NCI-H1105 (cell line): ENCODE measurements at places on chromosomes 1 and 21.

- peak; percentile 51 for DNase-seq
Observed at GRCh38 chr1:46489638-46490405, at the start of gene DMBX1. Gene DMBX1 (plus strand): TSS chr1:46489836. CDS start chr1:46507011, 17,175 bp downstream.

GRCh38 chr1:174040387-174040786 lies 18.2 kb upstream of the RC3H1 start:
- DNase-seq, result peak; percentile 82

DNA sequence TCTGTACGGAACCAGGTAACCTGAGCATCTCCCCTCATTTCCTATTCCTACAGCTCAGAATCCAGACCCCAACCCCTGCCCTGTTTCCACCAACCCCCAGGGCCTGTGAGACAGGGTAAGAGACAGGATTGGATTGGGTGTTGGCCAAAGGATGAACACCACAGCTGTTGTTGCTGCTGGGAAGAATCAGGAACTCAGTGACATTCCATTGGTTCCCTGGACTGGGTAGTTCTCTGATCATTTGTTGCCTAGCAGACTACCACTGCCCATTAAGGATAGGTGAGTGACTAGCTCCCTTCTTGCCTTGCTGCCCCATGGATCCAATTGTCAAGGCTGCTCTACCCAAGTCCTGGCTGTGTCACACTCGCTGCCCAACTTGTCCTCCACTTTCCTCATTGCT lies 10.0 kb downstream of the NCSTN start:
- DNase-seq, result no peak

DNA sequence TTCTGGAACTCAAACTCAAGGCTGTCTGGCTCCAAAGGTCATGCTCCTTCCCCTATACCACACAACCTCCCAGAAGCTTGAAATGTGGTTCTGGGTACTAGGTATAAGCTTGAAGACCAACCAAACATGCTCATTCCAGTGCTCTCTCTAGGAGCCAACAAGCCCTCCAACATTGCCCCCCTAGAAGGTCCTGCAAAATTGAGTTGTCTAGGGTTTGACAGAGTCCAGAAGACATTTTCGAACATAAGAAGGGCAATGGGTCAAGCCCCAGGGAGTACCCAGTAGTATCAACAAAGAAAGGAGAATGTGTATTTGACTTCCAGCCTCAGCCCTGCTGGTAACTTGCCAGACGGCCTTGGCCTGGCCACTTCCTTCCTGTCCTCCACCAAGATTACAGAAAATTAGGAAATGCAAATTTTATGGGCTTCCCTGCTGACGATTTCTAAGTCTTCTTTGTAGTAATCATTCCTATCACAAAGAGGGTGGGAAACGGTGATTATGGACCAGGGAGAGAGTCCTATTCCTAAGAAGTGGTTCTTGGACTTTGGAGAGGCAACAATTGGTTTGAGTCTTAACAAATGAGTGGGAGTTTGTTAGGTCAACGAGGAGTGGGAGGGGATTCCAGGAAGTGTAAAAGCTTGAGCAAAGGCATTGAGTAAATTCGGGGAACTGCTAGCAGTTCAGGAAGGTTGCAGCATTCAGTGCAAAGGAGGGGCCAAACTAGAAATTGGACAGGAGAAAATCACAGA lies 18.7 kb upstream of the SLAMF1 start:
- DNase-seq, result no peak

GRCh38 chr1:246162560-246162959 lies 344.5 kb downstream of the SMYD3 start:
- no peak for DNase-seq

DNA sequence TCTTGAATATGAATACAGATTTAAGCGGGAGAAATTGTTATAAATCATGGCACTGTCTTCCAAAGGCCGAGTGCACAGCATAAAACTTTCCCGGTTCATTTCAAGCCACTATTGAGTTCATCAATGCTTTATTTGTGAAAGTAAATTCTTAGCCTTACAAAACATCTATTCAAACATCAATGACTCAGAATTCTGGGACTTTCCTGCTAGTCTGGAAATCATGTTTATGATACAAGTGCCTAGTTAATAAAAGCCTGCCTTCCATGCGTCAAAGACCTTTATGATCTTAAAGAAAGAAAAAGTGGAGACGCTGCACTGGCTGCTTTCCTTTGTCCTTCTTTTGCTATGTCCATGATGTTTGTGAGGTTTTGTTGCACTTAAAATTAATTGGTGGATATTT lies 137.7 kb downstream of the SETD4 start:
- no peak for DNase-seq
